ENCODE measurements at places on chromosomes 3 and 15. TPM values are rescaled to one million over a fixed set of nuclear protein-coding genes. Genes with fewer than 3 reads are reported as not detected.

- no peak for DNase-seq
Measured at GRCh38 chr3:46433841-46434240, 26.8 kb downstream of the CCRL2 start.

DNA sequence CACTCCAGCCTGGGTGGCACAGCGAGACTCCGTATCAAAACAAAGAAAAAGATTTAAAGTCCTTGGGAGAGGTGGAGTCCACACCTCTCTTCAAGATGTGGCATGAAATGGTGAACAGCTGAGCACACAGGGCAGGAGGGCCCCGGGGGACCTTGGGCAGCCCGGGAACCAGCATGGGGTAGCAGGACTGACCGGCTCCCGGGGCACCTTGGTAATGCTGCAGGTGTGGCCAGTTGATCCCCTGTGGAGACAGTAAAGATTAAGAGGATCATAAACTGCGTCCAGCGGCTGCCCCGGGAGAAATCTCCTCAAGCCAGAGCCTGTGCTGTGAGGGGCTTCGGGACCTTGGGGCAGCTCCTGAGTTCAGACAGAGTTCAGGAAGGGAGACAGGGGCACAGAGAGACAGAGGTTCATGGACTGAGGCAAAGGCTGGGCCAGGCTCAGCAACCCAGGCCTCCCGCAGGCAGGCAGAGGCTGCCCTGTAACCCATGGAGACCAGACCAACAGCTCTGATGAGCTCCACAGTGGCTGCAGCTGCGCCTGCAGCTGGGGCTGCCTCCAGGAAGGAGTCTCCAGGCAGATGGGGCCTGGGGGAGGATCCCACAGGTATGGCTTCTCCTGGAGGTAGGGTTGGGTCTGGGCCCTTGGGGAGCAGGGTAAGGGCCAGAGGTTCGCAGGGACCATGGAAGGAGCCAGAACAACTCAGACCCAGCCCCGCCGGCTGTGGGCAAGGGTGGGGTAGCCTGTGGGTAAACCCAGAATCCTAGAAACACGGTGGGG is at the start of gene NR2E3:
Gene NR2E3, plus strand, starts transcription at position 299 of the 780 bp plus-strand sequence. Its CDS starts 190 bp downstream, at position 489.
- DNase-seq: no peak

- DNase-seq: no peak
Measured at GRCh38 chr15:92892201-92892555, 7.9 kb upstream of the CHD2 start.

- DNase-seq: no peak
Measured at GRCh38 chr3:35598804-35599203, 40.5 kb upstream of the ARPP21 start.

The MORC1 gene
- not detected for total RNA-seq

- no peak for DNase-seq
Measured at GRCh38 chr3:86867982-86868381, 123.0 kb downstream of the VGLL3 start.

DNA sequence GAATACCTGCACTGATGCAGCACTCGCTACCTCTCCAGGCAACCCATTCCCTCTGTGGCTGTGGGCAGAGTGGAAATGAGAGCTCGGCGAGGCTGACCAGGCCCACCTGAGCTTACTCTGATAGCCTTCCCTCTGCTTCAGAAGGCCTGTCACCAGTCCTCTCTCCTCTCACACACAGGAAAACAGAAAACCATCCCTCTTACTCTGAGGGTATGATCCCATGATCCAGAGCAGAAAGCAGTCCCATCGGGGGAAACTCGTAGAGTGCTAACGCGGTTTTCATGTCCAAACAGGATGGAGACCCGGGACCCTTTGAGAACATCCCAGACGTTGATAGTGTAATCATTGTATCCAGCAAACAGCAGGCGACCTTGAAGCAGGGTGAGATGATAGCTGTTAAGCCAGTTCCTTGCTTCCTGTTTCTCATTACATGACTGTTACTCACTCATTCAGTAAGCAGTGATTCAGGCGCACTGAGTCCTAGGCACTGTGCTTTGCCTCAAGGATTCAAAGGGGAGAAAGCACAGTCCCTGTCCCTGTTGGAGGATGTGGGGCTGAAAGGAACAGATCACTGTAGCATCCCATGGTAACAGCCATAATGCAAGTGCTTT is 11.8 kb upstream of the BCL2L10 start:
- DNase-seq: no peak

- no peak for DNase-seq
Measured at GRCh38 chr15:33757516-33758232, 210.6 kb upstream of the CHRM5 start.

All from glutamatergic neuron (in vitro differentiated cells).